ENCODE measurements at places on chromosomes 1 and 21.

DNA sequence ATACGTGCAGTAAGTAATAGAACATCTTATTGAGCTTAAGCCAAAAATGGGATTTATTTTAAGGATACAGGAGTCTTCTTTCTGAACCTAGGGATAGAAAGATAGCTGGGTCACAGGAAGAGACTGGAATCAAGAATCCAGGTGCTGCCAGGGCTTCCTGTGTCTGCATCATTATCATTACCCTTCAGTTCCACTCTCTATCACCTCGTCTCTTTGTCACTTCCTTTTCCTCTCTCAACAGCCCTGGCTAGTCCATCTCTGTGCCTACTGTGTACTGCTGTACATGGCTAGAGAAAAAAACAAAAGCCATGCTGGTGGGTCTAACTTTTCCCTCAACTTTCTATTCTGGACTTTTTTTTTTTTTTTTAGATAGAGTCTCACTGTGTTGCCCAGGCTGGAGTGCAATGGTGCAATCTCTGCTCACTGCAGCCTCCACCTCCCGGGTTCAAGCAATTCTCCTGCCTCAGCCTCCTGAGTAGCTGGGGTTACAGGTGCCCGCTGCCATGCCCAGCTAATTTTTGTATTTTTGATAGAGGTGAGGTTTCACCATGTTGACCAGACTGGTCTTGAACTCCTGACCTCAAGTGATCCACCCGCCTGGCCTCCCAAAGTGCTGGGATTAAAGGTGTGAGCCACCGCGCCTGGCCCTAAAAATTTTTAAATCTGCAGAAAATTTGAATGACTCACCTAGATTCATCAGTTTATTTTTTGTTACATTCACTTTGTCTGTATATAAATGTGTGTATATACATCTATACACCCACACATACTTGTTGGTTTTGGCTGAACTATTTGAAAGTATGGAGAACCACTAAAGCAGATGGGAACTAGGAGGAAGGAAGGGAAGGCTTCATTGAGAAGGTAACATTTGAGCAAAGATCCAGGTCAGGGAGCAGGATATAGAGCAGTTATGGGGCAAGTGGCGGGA is 31.9 kb downstream of the UBE4B start:
- H3K4me3 ChIP-seq = peak overlapping the region; percentile 1
- no peaks in the 10 kb centered on the region for H3K36me3 ChIP-seq
- H3K27me3 ChIP-seq = no peaks in the 10 kb centered on the region
- peak overlapping the region; percentile 94 for H3K27ac ChIP-seq
- DNase-seq = no peak
- peaks cover 26% of the 10 kb centered on the region for H3K4me1 ChIP-seq

GRCh38 chr1:215606564-215607168 is 39.6 kb downstream of the KCTD3 start:
- no peak for DNase-seq
- no peak overlapping the region for H3K27ac ChIP-seq
- H3K36me3 ChIP-seq = peaks cover 21% of the 10 kb centered on the region
- H3K4me3 ChIP-seq = no peak overlapping the region

GRCh38 chr1:38009088-38009840 is 3.3 kb upstream of the UTP11 start:
- H3K27ac ChIP-seq = peak overlapping the region; percentile 26
- H3K27me3 ChIP-seq = no peaks in the 10 kb centered on the region
- no peak for DNase-seq
- H3K4me3 ChIP-seq = no peak overlapping the region
- peaks cover 11% of the 10 kb centered on the region for H3K4me1 ChIP-seq

- no peak overlapping the region for H3K4me3 ChIP-seq
- no peak overlapping the region for H3K27ac ChIP-seq
- no peak for DNase-seq
Measured at GRCh38 chr1:153639280-153639679, 5.4 kb downstream of the CHTOP start.

- no peak for DNase-seq
- no peaks in the 10 kb centered on the region for H3K4me1 ChIP-seq
- H3K36me3 ChIP-seq = no peaks in the 10 kb centered on the region
Measured at GRCh38 chr1:85109475-85109874, 61.2 kb upstream of the MCOLN3 start.

GRCh38 chr21:41763398-41763931 is 3.4 kb downstream of the RIPK4 start:
- peak; percentile 89 for DNase-seq
- peaks cover 67% of the 10 kb centered on the region for H3K4me1 ChIP-seq

GRCh38 chr1:151133018-151133806 is 13.2 kb downstream of the SEMA6C start:
- DNase-seq = no peak
- no peak overlapping the region for H3K4me3 ChIP-seq
- no peaks in the 10 kb centered on the region for H3K36me3 ChIP-seq
- H3K27ac ChIP-seq = no peak overlapping the region
- H3K4me1 ChIP-seq = no peaks in the 10 kb centered on the region

- no peak overlapping the region for H3K27ac ChIP-seq
- no peak overlapping the region for H3K4me3 ChIP-seq
- no peaks in the 10 kb centered on the region for H3K27me3 ChIP-seq
- DNase-seq = no peak
- no peaks in the 10 kb centered on the region for H3K36me3 ChIP-seq
- no peaks in the 10 kb centered on the region for H3K4me1 ChIP-seq
Measured at GRCh38 chr1:36920371-36920770, 113.9 kb downstream of the GRIK3 start.

DNA sequence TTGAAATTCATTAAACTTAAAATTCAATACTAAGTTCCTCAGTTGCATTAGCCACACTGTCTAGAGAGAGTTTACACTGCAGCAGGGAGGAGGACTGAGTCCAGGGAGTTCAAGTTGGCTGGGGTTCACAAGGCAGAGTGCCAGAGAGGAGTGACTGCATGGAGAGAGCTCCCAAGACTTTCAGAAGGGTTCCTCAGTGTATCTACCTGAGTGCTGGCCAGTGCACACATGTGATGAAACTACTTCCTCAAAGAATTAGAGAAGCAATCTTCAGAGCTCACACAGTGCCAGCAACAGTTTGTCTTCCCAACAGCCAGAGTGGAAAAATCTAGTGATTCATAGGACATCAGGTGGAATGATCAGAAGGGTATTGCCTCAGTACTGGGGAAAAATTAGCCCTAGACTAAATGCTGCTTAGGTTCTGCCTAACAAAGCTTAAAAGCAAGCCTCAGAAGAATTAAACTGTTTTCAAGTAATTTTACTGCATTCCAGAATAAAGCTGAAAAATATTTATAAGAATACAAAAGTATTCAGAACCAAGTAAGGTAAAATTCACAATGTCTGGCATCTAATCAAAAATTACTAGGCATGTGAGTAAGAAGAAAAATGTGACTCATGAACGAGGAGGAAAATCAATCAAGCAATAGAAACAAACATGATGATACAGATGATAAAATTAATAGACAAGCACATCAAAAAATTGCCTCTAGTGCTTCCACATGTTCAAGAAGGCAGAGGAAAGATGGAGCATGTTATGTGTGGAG is 10.4 kb upstream of the WNT3A start:
- no peak for DNase-seq
- no peak overlapping the region for H3K4me3 ChIP-seq
- no peaks in the 10 kb centered on the region for H3K27me3 ChIP-seq
- H3K27ac ChIP-seq = no peak overlapping the region

DNA sequence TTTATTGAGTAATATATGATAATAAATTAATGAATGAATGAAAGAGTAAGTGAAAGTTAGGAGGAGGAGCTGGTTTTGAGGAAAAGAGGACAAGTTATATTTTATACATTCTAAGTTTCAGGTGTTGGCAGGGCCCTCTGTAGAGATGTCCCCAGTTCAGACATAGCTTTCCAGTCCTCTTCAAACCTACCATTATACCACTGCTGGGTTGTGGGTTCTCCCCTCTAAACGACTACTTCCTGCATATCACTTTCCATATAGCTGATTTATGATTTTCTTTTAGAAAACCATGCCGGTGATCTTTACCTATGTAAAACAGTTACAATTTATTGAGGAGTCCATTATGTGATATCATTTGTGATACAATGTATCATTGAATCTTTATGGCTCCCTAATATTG is 116.9 kb downstream of the RUNX1 start:
- H3K27me3 ChIP-seq = no peaks in the 10 kb centered on the region
- H3K4me1 ChIP-seq = peaks cover 4% of the 10 kb centered on the region
- no peak overlapping the region for H3K4me3 ChIP-seq
- no peaks in the 10 kb centered on the region for H3K36me3 ChIP-seq

- peak overlapping the region; percentile 50 for H3K27ac ChIP-seq
- no peak overlapping the region for H3K4me3 ChIP-seq
- no peaks in the 10 kb centered on the region for H3K27me3 ChIP-seq
Measured at GRCh38 chr1:159943278-159943640, 2.2 kb downstream of the IGSF9 start.

GRCh38 chr1:235397733-235398132 is 30.5 kb downstream of the TBCE start:
- H3K27ac ChIP-seq = peak overlapping the region; percentile 75
- H3K4me1 ChIP-seq = peaks cover 18% of the 10 kb centered on the region
- DNase-seq = peak; percentile 50

GRCh38 chr1:81560629-81561028 is 240.1 kb upstream of the ADGRL2 start:
- no peak for DNase-seq
- no peaks in the 10 kb centered on the region for H3K4me1 ChIP-seq
- no peaks in the 10 kb centered on the region for H3K36me3 ChIP-seq

DNA sequence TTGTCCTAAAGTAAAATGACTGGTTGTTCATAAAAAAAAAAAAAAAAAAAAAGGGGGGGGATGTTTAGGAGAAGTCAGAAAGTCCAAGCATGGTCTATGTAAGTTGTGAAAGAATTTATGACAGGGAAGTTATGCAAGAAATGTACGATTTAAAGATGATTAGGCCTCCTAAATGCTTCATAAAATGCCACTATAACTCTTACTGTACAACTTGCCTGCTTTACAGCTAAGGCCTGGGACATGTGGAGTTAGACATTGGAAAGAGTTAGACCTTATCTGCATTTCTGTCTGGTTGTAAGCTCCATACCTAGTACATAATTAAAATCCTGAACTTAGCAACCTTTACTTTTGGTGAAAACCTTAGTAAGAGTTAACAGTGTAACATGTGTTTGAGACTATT is 150.0 kb downstream of the TPR start:
- no peaks in the 10 kb centered on the region for H3K4me1 ChIP-seq
- DNase-seq = no peak
- no peaks in the 10 kb centered on the region for H3K36me3 ChIP-seq
- no peak overlapping the region for H3K27ac ChIP-seq
- H3K27me3 ChIP-seq = no peaks in the 10 kb centered on the region

DNA sequence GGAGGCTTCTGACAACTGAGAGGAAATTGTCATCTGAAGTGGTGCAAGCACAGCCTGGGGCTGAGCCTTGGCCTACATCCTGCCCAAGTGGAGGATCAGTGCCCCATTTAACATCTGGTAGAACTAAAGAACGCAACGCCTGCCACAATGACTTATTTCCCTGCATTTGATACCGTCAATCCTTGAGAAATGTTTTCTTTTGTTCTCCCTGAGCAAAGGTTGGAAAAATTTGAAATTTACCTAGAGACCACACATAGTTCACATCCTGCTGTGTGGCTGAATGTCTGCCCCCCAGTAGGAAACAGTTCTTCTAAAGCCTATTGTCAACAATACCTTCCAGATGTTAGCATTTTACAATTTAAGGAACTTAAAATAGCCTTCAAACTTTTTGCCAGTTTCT is 5.6 kb upstream of the RGS4 start:
- no peaks in the 10 kb centered on the region for H3K4me1 ChIP-seq
- no peaks in the 10 kb centered on the region for H3K27me3 ChIP-seq
- DNase-seq = no peak
- no peaks in the 10 kb centered on the region for H3K36me3 ChIP-seq
- no peak overlapping the region for H3K27ac ChIP-seq

DNA sequence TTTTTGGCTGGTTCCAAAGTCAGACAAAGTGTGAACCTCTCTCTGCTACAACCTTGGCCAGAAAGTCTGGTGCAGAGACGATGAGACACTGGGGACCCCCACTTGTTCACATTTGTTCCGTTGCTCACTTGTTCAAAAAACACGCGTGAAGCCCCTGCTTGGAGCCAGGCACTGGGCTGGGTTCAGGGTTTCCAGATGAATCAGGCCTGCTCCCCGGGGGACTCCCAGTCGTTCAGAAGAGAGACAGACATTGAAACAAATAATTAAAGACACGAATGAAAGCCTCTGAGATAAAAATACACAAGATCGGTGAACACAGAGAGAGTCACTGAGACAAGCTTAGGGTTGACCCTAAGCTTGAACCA is 101.5 kb upstream of the RUNX3 start:
- H3K27me3 ChIP-seq = no peaks in the 10 kb centered on the region
- no peak for DNase-seq
- H3K36me3 ChIP-seq = no peaks in the 10 kb centered on the region
- H3K27ac ChIP-seq = peak overlapping the region; percentile 47
- peaks cover 13% of the 10 kb centered on the region for H3K4me1 ChIP-seq
- H3K4me3 ChIP-seq = no peak overlapping the region

DNA sequence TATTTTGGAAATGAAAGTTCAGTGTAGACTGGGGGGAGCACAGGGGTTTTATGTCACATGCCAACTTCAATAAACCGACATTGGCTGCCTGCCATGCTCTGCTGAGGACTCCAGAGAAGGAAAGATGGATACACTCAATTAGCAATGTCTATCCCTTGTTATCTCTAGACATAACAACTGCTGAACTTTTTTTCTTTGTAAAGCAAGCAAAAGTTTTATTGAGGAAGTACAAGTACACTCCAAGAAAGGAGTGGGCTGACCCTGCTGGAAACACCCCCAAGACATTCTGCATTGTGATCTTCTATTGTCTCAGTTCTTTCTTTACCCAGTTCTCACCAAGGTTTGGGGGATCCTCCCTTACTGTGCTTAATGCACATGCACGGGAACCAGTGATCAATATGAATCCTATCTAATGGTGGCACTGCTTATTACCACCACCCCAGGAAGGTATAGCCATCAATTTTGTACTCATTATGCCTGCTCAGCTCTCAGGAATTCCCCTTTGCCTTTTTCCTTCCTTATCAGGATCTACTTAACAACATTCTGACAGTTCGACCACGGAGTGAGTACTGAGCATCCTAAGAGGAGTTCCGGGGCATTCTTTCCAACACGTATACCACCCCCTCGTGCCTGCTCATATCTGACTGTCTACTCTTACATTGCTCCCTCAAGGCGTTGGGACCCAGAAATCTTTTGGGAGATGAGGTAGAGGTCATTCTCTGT is 28.7 kb downstream of the SYNJ1 start:
- peaks cover 5% of the 10 kb centered on the region for H3K36me3 ChIP-seq
- H3K4me1 ChIP-seq = no peaks in the 10 kb centered on the region

- no peak for DNase-seq
- no peaks in the 10 kb centered on the region for H3K27me3 ChIP-seq
- H3K4me3 ChIP-seq = no peak overlapping the region
- no peaks in the 10 kb centered on the region for H3K36me3 ChIP-seq
- no peak overlapping the region for H3K27ac ChIP-seq
Measured at GRCh38 chr1:111778541-111779051, 22.9 kb downstream of the DDX20 start.

DNA sequence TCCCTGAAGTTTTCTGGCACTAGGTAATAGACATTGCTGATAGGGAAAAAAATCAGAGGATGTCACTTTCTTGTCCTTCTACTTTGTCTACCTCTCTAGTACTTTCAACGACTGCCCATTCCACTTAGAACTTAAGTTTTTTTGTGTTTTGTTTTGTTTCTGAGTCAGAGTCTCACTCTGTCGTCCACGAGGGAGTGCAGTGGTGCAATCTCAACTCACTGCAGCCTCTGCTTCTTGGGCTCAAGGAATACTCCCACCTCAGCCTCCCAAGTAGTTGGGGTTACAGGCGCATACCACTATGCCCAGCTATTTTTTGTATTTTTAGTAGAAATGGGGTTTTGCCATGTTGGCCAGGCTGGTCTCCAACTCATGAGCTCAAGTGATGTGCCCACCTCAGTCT is 79.2 kb downstream of the SGIP1 start:
- no peak overlapping the region for H3K4me3 ChIP-seq
- H3K27me3 ChIP-seq = no peaks in the 10 kb centered on the region
- H3K27ac ChIP-seq = no peak overlapping the region
- no peaks in the 10 kb centered on the region for H3K4me1 ChIP-seq
- H3K36me3 ChIP-seq = no peaks in the 10 kb centered on the region
